Transverse colon (tissue), 4 donors: ENCODE measurements at places on chromosomes 2 and 18. TPM values are rescaled to one million over a fixed set of nuclear protein-coding genes. Genes with fewer than 3 reads are reported as not detected.
A peak's percentile ranks its signal among the peaks of the same experiment; 100 is the strongest.

Gene CRYBA2
- total RNA-seq: 5.6 TPM

Gene ADCYAP1
- total RNA-seq: 0.64 TPM

Gene ASB18
- total RNA-seq: not detected

Gene CNGA3
- 1.6 TPM for total RNA-seq

Gene SRD5A2
- not detected for total RNA-seq

Gene PROKR1
- 0.16 TPM for total RNA-seq

Gene C2orf66
- not detected for total RNA-seq

Gene SERPINB3
- total RNA-seq: not detected

- no peak for DNase-seq
Observed at GRCh38 chr18:12424252-12424651, 16.5 kb downstream of the PRELID3A start.

DNA sequence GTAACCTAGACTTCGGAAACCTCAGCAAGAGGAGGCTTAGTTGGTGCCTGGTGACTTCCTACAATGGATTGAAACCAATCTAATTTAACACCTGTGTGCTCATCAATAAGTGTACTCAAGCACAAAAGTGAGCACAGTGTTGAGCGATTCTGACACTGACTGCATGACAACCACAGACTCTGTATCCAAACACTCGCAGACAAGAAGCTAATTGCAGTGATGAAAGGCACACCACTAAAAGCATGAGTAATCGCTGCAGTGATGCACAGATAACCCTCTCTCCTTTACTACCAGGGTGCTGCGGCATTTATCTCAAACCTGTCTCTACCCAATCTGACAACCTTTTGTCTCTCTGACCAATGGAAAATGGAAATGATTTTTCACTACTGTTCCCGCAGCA, 168.1 kb downstream of the AFF3 start:
- no peak for DNase-seq

DNA sequence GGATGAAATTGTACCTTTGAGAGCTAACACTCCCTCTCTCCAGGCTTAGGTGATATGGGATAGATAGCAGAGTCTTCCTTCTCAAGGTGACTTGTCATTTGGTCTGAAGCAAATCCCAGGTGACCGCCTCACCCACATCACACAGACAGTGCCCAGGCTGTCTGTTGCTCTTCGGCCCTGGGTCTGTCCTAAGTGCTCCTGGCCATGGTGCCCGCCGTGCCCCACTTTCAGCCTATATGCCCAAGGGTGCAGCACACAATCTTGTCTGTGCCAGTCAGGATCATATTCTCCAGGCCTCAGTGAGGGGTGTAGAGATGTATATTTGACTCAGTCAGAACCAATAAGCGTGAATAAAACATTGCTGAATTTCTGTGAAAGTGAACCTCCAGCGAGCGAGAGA, 326.8 kb downstream of the DYSF start:
- DNase-seq: no peak

DNA sequence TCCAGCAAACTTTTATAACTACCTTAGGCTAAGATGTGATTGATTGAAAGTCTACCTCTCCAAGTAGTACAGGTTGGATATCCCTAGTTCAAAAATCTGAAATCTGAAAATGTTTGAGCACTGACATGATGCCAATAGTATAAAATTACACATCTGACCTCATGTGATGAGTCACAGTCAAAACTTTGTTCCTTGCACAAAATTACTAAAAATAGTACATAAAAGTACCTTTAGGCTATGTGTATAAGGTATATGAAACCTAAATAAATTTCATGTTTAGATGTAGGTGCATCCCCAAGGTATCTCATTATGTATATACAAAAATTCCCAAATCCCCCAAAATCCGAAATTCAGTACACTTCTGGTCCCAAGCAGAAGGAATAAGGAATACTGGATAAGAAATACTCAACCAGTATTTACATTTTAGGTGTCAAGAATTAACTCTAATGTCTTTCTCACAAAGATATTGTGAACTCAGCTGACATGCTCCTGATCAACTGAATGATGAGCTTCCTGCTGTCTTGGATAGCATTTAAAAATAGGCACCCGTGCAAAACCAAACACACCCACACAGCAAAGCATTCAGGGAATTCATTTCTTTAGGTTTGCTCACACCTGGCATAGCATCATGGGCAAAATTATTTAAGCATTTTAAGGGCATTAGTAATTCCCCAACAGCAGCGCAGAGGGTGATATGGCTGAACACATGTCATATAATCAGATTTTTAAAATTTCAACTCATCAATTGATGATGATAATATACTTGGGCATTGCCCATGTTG, 497.4 kb upstream of the MEIS1 start:
- DNase-seq: no peak

DNA sequence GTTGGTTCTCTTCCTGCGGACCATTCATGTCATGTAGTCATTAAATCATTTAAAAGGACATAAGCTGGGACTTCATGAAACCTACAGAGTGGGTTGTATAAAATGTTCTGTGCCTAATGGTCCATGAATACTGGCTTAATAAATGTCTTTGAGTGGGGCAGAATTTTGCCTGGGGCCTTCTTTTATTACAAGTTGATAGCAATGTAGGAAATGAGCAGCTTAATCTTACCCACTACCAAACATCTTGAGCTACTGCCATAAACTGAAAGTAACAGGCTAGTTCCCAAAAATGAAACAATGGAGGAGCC, 130.9 kb downstream of the TMEM17 start:
- DNase-seq: no peak

DNA sequence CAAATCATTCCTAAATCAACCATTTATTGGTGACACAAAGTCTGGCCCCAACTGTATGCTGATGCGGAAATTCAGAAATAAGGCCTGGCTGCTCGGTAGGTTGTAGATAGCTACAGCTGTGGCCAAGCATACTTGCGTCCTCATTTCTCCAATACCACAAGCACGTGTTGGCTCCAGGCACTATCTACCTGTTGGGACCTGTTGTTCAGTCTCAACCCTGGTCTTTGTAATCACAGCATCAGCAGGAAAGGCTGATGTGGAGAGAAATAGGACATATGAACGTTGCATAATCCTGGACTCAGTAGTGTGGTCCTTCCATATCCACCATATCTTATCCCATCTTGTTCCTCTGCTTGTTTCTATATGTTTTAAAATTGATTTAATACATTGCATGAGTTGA, 212.6 kb downstream of the PMAIP1 start:
- DNase-seq: no peak

DNA sequence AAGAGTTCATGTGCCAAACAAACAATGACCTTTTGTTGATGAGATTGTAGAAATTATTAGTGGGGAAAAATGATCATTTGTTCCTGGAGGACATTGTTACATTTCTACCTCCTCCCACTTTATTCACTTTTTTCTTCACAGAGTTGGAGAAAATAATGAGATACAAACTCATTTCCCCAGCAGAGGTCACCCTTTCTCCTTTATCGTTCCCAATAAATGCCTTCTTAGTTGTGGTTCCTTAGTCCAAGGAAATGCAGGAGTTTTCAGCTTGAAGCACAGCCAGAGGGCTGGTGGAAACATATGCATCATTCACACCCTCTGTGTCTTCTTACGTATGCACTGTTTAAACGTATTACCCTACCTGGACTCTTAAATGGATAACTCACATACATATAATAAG, 108.8 kb downstream of the SLC4A3 start:
- DNase-seq: no peak

DNA sequence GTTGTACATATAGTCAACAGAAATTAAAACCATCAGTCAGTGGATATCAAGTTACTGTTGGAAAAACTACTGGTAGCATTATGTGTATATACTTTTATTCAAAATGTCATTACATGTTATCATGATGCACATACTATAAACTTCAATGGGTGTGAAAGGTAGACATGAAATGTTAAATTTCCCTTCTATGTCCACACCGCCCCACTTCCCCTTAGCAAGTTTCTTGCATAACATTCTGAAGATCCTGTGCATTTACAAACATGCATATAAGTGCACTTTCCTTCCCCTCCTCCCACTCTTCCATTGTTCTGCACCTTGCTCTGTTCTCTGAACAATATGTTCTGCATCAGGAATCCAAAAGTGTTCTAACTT, 16.6 kb upstream of the HK2 start:
- DNase-seq: no peak

- peak; percentile 61 for DNase-seq
Observed at GRCh38 chr18:9827793-9828505, 57.8 kb upstream of the TXNDC2 start.

DNA sequence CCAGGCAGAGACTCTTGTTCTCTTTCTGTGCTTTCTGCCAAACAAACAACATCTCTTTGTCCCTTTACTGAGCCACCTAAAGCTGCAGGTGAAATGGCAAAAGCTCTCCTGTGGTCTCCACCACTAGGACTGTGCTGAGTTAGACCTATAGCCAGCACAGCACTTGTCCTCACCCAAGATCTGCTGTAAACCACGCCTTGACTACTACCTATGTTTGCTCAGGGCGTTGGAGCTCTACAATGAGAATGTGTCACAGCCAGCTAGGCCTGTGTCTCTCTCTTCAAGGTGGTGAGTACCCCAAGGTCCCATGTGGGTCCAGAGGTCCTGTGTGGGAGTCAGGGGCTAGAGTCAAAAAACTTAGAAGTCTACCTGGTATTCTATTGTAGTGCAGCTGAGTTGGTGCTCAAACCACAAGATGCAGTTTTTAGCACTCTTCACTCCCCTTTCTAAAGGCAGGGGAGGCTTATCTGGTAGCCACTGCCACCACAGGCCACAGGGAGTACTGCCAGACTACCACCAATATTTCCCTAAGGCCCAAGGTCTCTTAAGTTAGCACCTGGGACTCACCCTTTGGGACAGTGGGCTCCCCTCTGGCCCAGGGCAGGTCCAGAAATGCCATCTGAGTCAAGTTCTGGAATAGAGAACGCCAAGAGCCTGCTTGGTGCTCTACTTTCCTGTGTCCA, 96.8 kb upstream of the RPRM start:
- no peak for DNase-seq

DNA sequence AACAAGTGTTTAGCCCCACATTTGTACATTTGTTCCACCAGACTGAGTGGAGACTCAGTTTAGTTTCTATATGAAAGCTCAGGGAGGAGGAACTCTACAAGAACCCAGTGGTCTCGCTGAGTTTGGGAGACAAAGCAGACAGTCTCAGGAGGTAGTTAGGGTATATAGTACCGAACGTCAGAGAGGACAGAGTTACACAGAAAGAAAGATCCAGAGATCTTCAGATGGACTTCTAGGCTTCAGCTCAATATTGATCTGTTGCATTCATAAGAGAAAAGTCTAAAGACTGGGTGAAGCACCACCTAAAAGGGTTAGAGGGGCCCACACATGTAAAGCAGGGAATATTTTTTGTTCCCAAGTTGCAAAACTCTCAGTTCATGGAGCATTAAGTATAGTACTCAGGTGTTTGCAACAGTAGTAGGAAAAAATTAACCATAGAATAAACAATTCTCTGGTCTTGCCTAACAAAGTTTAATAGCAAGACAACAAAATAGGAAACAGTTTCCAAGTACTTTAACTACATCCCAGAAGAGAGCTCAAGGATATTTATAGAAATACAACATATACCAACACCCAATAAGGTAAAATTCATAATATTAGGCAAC, 4.2 kb downstream of the TFPI start:
- DNase-seq: no peak

DNA sequence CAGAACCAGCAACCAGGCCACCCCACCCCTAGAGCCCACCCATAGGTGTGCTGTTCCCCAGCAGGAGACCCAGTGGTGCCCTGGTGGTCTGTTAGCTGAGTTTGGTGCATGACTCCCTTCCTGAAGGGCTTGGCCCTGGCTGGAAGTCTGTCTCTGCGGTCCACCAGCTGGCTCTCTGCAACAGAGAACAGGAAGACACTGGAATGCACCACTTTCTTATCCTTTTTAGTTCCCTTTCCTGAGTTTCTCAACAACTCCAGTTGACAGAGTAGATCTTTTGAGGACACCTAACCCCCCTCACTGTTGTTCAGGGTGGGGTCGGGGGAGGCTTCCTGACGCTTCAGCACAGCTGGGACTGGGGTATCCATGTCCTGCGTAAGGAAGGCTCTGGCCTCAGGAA, 11.9 kb upstream of the RPL37A start:
- DNase-seq: no peak

GRCh38 chr2:25790074-25790790, 88.1 kb downstream of the ASXL2 start:
- no peak for DNase-seq

- no peak for DNase-seq
Observed at GRCh38 chr2:25316101-25316500, 25.6 kb downstream of the DNMT3A start.

DNA sequence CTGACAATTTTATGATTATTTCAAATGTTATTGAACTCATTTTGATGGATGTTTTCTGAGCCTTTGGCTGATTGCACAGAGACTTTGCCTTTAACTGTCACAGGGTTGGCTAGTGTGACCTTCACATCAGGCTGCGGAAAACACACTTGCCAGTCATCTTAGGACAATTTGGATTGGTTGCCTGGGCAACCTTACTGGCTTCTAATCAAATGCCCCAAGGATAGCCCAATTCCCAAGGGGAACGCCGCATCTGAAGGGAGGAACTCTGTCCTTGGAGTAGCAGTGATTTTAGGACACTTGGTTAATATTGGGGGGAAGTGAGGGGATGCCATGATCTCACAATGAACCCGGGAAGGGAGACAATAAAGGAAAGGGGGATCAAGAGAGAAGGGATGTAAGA, 29.5 kb downstream of the OSBPL6 start:
- no peak for DNase-seq

DNA sequence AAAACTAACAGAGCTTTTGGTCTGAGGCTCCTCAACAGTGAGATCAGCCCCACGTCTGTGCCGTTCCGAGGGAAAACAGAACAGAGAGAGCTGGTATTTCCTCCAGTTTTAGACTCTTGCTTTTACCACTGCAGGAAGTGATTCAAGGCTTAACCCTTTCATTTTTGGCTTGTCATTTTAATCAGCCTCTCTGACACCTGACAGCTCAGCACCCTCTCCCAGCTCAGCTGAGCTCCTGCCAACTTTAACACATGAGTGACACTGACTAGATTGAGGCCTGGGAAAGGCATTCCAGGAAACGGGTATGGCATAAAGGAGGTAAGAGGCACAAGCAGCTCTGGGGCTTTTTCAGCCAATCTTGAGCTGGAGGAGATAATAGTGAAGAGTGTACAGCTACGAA, 239.4 kb upstream of the SKOR2 start:
- no peak for DNase-seq

DNA sequence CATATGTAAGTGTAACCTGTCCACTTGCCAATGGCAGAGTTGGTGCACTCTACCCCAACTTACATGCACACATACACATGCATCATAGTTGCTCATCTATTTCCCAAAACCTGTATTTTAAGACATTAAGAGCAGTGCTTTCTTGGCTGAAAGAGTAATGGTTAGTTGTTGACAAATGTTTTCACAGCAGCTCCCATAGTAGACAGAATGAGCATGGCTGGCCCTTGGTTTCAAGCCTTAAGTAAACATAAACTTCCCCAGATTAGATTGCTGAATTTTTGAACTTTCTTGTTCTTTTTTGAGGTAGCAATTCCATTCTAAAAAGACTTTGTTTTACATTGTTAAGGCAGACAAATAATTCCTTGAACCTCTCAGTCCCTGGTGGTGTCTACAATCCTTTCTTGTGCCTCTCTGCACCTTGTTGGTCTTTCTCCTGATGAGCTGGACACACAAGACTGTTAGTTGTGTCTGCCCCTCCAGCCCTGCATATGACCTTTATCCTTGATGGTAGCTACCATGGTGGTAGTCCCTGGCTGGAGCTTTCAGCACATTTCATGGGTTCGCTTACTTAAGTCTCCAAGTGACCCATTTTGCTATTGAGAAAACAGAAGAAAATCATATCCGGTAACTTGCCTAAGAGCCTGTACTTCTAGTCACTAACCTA, 580.1 kb upstream of the ID2 start:
- DNase-seq: no peak
